ENCODE measurements at places on chromosomes 11 and 22.

- DNase-seq: no peak
These were observed 35.4 kb downstream of the CD82 start for GRCh38 chr11:44600839-44601383.

- no peak for DNase-seq
These were observed 90.6 kb upstream of the NTM start for GRCh38 chr11:131279654-131280384.

- DNase-seq: no peak
These were observed 64.0 kb downstream of the OTOG start for GRCh38 chr11:17611049-17611448.

DNA sequence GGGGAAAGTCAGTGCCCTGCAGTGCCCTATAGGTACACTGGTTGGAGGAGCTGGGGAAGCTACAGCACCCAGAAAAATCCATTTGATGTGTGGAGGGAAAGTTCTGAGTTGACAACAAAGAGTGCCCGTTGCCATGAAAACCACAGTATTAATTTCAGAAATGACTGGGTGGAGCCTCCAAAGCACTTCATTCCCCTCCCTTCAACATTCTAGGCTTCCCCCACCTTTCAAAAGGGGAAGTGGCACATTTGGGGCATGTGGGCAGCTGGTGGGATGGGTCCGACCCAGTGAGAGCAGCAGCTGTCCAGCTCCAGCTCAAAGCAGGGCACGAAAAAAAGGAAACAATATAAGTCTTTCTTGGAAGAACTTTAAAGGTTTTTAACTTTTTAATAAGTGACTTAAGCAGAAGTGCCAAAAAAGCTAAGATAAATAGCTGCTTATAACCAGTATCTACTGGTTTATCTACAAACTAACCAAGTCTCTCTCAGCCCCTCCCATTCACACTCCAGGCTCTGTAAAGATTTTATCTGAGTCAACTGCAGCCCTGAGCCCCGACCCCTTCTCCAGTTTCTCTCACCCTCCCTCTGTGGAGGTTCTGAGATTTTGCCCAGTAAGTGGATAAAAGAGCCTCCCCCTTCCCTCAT, 9.0 kb upstream of the AHNAK start:
- DNase-seq: no peak

GRCh38 chr11:102188488-102188887, 78.2 kb downstream of the YAP1 start:
- no peak for DNase-seq
